Activated T-cell treated with anti-CD3 and anti-CD28 coated beads for 48 hours (primary cell): ENCODE measurements at places on chromosomes 12 and 14.

GRCh38 chr12:117646520-117646919, 285.1 kb upstream of the NOS1 start:
- DNase-seq: no peak

- no peak for DNase-seq
Measured at GRCh38 chr12:4873947-4874346, 35.8 kb upstream of the KCNA1 start.

- no peak for DNase-seq
Measured at GRCh38 chr14:23727566-23728335, 91.6 kb downstream of the DHRS2 start.

DNA sequence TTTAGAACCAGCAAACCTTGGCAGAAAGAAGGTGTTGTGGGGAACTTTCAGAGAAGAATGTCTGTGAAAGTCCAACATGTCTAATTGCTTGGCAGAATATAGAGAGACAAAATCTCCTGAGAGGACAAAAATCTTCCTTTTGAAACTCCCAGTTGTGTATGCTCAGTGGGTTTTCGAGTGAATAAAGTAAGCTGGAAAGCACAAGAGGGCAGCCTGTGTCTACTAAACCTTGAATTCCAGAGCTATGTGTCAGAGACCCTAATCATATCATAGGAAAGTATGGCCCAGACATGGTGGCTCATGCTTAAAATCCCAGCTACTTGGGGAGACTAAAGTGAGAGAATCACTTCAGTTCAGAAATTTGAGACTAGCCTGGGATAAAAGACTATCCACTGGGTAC, 661.2 kb downstream of the SLC16A7 start:
- no peak for DNase-seq

GRCh38 chr12:6957151-6957701, 6.1 kb downstream of the PTPN6 start:
- DNase-seq: no peak

- no peak for DNase-seq
Measured at GRCh38 chr12:55931780-55932550, 1.0 kb downstream of the DGKA start.

DNA sequence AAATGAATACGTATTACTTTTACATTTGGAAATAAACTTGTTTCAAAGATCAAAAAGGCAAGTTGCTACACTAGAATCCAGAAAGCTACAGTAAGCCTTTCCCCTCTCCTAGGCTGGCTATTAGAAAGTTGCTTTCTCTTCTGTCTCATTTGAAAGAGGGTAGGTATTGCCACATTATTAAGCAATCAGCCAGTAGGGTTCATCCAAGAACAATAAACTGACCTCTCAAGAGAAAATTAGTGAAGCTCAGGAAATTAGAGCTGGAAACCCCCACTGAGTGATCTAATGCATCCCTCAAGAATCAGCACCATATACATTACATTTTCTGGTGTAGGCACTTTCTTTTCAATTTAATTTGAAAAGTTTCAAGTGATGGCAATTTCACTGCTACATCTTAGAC, 4.5 kb upstream of the TMEM233 start:
- no peak for DNase-seq

GRCh38 chr14:90484291-90484690, 87.5 kb downstream of the CALM1 start:
- no peak for DNase-seq

GRCh38 chr14:61280526-61281185, 482 bp downstream of the TMEM30B start:
- peak; percentile 74 for DNase-seq

- DNase-seq: no peak
Measured at GRCh38 chr14:100898935-100899883, 4.3 kb downstream of the RTL1 start.

GRCh38 chr14:77911356-77911755, 111.4 kb downstream of the ADCK1 start:
- no peak for DNase-seq

DNA sequence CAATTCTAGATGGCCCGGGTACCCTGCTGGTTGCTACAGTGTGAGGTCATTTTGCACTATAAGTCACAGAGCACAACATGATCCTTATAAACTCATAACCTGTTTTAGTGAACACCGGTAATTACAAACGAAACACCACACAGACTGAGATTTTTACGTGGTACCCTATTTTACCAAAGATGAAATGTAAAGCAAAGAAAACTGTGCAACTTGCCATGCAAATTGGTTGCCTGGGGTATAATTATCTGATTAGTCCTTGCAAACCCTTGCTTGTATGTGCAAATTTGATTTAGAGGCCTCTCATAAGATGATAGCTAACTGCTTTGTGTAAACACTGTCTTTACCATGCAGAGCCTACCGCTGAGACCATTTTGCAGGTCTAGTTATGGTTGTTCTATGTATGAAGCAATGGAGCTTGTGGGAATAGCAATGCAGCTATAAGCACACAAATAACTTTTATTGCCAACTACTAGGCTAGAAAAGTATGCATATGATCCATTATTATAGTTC, 372.1 kb upstream of the FAR2 start:
- no peak for DNase-seq

DNA sequence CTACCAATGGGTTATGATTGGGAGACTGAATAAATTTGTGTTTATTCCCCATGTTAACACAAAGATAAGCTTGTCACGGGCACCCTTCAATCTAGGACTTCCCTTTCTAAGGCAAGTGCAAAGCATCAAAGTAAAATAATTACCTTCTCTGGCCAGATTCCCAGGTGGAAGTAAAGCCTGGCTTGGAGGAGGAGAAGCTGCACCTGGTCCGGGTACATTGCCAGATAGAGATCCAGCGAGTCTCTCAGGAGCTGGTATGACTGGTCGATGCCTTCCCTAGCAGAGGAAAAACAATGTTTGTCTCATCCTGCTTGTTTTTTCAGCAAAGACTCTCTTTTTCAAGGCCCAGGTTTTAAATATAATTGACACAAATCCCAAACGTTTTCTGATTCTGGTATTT, 24.9 kb downstream of the FBXO21 start:
- no peak for DNase-seq

DNA sequence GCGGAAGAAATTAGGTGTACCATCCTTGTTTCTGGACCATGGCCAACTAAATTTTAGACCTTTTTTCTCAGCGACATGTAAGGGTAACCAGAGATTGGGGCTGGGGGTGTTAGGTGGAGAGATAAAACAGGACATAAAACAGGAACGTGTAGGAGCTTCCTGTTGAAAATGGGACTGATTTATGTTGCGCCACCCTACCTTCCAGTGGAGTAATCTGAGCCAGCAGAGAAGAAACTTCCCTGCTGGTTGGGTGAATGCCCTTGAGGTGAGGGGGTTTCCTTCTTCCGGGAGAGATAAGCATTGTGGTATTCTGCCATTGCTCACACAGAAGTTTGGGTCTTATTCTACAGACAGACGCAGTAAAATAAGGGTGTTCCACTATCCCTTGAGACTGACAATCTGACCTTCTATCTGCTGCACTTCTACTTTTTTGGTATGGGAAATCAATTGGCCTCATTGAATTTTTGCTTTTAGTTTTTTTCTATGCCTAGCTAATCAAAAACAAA, 417.6 kb downstream of the PCNX1 start:
- no peak for DNase-seq

- no peak for DNase-seq
Measured at GRCh38 chr12:93056971-93057535, 128.0 kb upstream of the EEA1 start.

DNA sequence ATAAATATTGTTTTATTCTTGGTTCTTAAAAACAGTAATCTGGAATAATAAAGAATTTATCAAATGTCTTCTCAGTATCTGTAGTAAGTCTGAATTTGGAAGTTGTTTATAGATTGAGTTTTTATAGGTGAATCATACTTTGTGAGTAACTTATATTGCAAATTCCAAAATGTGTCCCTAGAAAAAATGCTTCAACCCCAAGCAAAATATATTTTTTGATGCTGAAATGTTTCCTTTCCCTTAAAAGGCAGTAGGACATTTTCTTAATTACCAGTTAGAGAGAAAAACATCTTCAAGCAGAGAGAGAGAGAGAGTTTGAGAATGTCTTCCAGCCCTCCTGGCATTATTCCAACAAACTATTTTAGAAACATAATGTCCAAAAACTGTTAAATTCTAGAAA, 37.9 kb downstream of the PELI2 start:
- no peak for DNase-seq

DNA sequence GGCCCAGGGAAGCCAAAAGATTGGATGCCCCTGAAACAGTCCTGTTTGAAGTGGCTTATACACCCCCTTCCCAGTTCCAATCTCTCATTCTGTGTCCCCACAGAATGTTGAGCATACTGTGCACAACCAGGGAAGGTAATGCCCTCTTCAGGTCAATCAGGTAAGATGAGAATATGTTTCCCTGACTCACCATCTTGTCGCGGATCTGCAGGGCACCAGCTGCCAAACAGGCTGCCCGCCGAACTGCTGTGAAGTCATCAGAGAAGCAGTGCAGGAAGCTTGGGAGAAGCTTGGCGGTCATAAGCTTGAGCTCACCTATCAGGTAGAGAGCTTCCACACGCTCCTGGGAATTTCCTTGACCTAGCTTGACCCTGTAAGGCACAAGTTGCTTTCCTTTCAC, 9.6 kb downstream of the RIOX1 start:
- no peak for DNase-seq

DNA sequence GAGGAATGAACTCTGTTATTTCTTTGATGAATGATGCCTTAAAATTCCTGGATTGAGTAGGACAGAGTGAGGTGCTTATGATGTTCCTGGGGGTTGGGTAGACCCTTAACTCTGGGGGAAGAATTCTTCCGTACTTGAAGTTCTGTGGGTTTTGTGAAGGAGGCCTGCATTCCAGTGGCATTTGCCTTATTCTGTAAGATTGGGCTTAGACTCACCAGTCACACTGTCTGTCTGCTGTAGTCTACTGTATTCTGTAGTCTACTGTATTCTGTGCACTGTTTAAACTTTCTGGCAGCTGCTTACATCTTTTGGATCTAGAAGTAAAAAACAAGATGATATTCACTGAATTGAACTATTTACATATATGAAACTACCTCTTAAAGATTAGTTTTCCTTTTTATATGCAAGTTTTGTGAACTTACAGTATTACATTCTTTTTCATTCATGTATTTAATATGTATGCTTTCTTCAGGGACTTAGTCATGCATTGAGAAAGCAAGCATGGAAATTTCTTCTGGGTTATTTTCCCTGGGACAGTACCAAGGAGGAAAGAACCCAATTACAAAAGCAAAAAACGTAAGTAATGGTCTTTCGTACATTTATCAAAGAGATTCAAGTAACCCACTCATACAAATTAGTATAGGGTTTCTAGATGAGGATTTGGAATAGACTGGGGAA, 42.3 kb upstream of the TPH2 start:
- no peak for DNase-seq

DNA sequence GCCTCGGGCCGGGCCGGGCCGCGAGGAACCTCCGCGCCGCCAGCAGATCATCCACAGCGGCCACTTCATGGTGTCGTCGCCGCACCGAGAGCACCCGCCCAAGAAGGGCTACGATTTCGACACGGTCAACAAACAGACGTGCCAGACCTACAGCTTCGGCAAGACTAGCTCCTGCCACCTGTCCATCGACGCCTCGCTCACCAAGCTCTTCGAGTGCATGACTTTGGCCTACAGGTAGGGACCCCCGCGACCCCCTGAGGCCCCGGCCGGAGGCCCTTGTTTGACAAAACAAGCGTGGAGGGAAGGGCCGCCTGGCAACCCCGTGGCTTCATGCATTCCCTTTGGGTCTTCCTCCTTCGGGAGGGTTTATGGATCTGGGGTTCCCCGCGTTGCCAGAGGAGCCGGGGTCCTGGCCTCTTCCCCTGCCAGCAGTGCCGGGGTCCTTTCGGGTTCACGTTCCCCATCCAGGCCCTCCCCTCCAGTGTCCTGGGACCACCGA, 526 bp downstream of the MLXIP start:
- DNase-seq: peak; percentile 25
